Uterus (tissue), 4 donors: ENCODE measurements at places on chromosomes 7 and 10. TPM values are rescaled to one million over a fixed set of nuclear protein-coding genes. Genes with fewer than 3 reads are reported as not detected.
A peak's percentile ranks its signal among the peaks of the same experiment; 100 is the strongest.

DDC gene
- total RNA-seq: not detected

- no peaks in the 10 kb centered on the region for H3K27me3 ChIP-seq
- no peak overlapping the region for H3K4me3 ChIP-seq
- DNase-seq: no peak
- peaks cover 4% of the 10 kb centered on the region for H3K4me1 ChIP-seq
- no peaks in the 10 kb centered on the region for H3K36me3 ChIP-seq
- H3K27ac ChIP-seq: no peak overlapping the region
These were observed 438.8 kb upstream of the C7orf33 start for GRCh38 chr7:148151778-148152177.

OR2A5 gene
- total RNA-seq: not detected

DNA sequence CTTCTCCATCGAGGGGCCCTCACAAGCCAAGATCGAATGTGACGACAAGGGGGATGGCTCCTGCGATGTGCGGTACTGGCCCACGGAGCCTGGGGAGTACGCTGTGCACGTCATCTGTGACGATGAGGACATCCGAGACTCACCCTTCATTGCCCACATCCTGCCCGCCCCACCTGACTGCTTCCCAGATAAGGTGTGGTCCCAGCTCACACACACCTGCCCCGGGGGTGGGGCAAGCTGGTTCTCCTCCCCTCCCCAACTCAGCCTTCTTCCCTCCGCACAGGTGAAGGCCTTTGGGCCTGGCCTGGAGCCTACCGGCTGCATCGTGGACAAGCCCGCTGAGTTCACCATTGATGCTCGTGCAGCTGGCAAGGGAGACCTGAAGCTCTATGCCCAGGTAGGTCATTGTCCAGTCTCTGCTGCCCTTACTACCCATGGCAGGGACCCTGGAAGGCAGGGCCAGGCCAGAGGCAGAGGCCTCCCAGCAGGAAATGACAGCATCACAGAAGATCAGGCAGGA is 11.0 kb downstream of the FLNC start:
- H3K4me1 ChIP-seq: peaks cover 3% of the 10 kb centered on the region
- no peak overlapping the region for H3K27ac ChIP-seq
- DNase-seq: no peak
- H3K36me3 ChIP-seq: no peaks in the 10 kb centered on the region

- no peak overlapping the region for H3K27ac ChIP-seq
- H3K4me3 ChIP-seq: no peak overlapping the region
- no peak for DNase-seq
- peaks cover 4% of the 10 kb centered on the region for H3K4me1 ChIP-seq
- H3K27me3 ChIP-seq: no peaks in the 10 kb centered on the region
- no peaks in the 10 kb centered on the region for H3K36me3 ChIP-seq
These were observed 464.1 kb downstream of the SUGCT start for GRCh38 chr7:40598915-40599314.

- peak overlapping the region; percentile 33 for H3K27ac ChIP-seq
- no peak for DNase-seq
- H3K4me1 ChIP-seq: no peaks in the 10 kb centered on the region
- H3K27me3 ChIP-seq: no peaks in the 10 kb centered on the region
These were observed 475.8 kb upstream of the FZD8 start for GRCh38 chr10:36117890-36118289.

GRCh38 chr7:29281782-29282541 is 87.4 kb downstream of the CHN2 start:
- peak; percentile 18 for DNase-seq
- H3K36me3 ChIP-seq: no peaks in the 10 kb centered on the region
- no peak overlapping the region for H3K4me3 ChIP-seq
- H3K4me1 ChIP-seq: no peaks in the 10 kb centered on the region
- H3K27ac ChIP-seq: no peak overlapping the region
- H3K27me3 ChIP-seq: no peaks in the 10 kb centered on the region

SLC16A9 gene
- total RNA-seq: 18.2 TPM

ITIH5 gene
- total RNA-seq: 24.3 TPM

GRCh38 chr7:17247357-17247756 is 51.1 kb upstream of the AHR start:
- no peaks in the 10 kb centered on the region for H3K4me1 ChIP-seq
- no peak for DNase-seq
- H3K4me3 ChIP-seq: no peak overlapping the region
- no peaks in the 10 kb centered on the region for H3K27me3 ChIP-seq

DNA sequence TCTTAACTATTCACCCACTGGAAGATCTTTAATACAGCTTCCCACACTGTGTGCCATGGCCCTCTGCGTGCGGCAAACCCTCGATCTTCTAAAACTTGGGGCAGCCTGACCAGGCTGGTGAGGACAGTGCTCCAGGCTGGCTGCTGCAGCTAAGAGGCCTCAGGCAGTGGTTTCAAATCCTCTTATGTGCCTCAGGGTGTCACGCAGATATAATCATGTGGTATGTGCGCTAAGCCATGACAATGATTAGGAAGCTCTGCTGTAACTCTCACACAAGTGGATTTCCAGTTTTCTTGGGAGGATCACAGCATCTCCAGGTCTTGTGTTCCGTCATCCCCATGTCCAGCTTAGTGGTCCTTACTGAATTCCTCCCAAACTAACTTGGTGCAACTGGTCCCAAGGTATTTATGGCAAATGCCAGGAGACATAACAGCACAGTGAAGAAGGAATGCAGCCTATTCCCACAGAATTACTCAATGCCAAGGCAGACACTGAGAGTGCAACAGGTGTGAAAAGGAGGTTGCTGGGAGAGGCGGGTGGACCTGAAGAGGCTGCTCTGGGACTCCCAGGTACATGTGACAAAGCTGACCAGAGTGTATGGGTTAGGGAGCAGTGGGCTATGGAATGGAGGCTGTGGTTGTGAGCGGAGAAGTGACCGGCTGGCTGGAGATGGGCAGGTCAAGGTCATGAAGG is 2.3 kb downstream of the HPS1 start:
- H3K27me3 ChIP-seq: no peaks in the 10 kb centered on the region
- no peak for DNase-seq
- H3K36me3 ChIP-seq: no peaks in the 10 kb centered on the region
- H3K4me3 ChIP-seq: no peak overlapping the region
- H3K27ac ChIP-seq: no peak overlapping the region

- H3K4me3 ChIP-seq: no peak overlapping the region
- no peak overlapping the region for H3K27ac ChIP-seq
- DNase-seq: no peak
- no peaks in the 10 kb centered on the region for H3K36me3 ChIP-seq
- no peaks in the 10 kb centered on the region for H3K4me1 ChIP-seq
These were observed 31.5 kb downstream of the SHTN1 start for GRCh38 chr10:116973371-116973905.

DNA sequence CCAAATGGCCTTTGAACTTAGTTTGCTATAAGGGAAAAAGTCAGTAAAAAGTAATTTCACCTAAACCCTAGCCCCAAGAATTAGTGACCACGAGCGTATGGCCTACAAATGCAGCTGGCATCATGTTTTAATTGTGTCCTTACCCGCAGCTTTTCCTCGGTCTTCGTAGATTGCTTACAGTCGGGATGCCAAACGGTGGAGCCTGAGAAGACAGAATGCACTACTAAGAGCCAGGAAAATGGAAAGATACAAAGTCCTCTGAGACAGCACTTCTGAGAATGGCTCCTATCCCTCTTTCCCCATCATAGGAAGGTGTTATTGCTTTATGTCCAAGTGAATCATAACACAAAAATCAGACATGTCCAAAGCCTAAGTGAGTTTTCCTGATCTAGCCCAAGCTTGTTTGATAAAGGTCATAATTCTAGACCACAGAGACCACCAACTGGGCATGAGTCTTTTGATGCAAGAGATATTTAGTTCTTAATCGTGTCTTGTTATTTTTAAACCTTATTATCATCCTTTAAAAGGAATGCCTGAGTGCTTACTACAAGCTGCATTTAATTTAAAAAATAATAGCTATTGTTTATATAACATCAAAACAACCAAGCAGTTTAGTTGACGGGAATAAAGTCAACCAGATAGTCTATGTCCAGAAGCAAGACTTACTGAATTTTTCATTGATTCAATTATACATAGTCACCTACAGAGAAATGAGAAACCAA is 83.7 kb upstream of the AFAP1L2 start:
- peak overlapping the region; percentile 77 for H3K27ac ChIP-seq
- H3K27me3 ChIP-seq: no peaks in the 10 kb centered on the region
- DNase-seq: no peak

GRCh38 chr7:98200364-98200763 is 10.9 kb upstream of the BHLHA15 start:
- H3K36me3 ChIP-seq: no peaks in the 10 kb centered on the region
- no peaks in the 10 kb centered on the region for H3K27me3 ChIP-seq
- H3K4me3 ChIP-seq: no peak overlapping the region
- no peak for DNase-seq
- no peak overlapping the region for H3K27ac ChIP-seq
- H3K4me1 ChIP-seq: no peaks in the 10 kb centered on the region

- no peak overlapping the region for H3K4me3 ChIP-seq
- peak overlapping the region; percentile 43 for H3K27ac ChIP-seq
- H3K27me3 ChIP-seq: no peaks in the 10 kb centered on the region
These were observed 45.3 kb downstream of the ZNRF2 start for GRCh38 chr7:30329716-30330115.

GRCh38 chr7:157122800-157123495 is 15.8 kb upstream of the UBE3C start:
- H3K27me3 ChIP-seq: no peaks in the 10 kb centered on the region
- H3K27ac ChIP-seq: no peak overlapping the region
- no peak for DNase-seq

DNA sequence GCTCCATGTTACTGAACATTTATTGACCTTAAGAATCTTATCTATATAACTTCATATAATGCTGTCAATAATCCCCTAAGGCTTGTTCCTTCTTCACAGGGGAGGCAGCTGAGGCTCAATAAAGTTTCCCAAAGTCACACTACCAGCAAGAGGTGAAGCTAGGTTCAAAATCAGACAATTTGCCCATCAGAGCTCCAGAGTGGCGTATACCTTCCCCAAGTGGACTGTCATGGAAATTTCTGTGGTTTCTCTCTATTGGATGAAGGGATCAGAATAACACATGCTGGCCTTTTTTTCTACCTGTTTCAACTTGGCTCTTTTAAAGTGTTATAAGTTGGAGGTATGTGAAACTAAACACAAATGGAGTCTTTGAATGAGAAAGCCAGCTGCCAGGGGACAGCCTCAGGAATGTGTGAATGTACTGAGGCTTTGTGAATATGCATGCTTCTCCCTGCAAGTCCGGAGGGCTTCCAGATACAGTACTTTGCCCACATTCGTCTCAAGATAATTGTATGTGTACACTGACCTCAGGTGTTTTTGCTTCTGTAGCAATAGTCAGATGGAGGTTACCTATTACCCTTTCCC is 656.3 kb upstream of the CELF2 start:
- DNase-seq: no peak
- H3K4me3 ChIP-seq: no peak overlapping the region
- H3K4me1 ChIP-seq: no peaks in the 10 kb centered on the region
- H3K27me3 ChIP-seq: no peaks in the 10 kb centered on the region

- H3K4me3 ChIP-seq: no peak overlapping the region
- H3K27me3 ChIP-seq: no peaks in the 10 kb centered on the region
- DNase-seq: no peak
These were observed 60.7 kb upstream of the SLC13A1 start for GRCh38 chr7:123260428-123260960.

GRCh38 chr10:3805201-3805790 is 20.3 kb upstream of the KLF6 start:
- no peak for DNase-seq
- H3K4me3 ChIP-seq: no peak overlapping the region
- H3K4me1 ChIP-seq: no peaks in the 10 kb centered on the region

DNA sequence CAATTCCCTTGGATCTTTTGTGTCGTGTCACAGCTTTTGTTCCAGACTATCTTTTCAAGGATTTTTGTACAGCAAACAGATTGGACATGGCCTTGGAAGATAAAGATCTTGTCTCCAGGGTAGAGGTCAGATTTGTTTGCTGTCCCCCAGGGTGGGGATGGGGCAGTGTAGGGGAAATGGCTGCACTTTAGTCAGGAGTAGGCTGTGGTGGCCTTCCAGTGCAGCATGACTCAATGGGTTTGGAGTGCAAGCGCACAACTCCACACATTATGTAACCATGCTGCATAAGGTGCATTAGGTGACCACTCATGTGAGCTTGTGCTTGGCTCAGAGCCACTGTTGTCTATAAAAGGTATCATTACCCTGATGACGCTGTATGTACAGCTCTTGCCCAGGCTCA is 23.9 kb upstream of the ADAMTS14 start:
- no peaks in the 10 kb centered on the region for H3K4me1 ChIP-seq
- H3K36me3 ChIP-seq: no peaks in the 10 kb centered on the region
- H3K27me3 ChIP-seq: no peaks in the 10 kb centered on the region
- H3K4me3 ChIP-seq: no peak overlapping the region
- no peak for DNase-seq

- H3K27ac ChIP-seq: peak overlapping the region; percentile 87
- no peak overlapping the region for H3K4me3 ChIP-seq
- H3K27me3 ChIP-seq: no peaks in the 10 kb centered on the region
- no peaks in the 10 kb centered on the region for H3K36me3 ChIP-seq
These were observed 2.6 kb upstream of the NEURL1 start for GRCh38 chr10:103490986-103491314.

DNA sequence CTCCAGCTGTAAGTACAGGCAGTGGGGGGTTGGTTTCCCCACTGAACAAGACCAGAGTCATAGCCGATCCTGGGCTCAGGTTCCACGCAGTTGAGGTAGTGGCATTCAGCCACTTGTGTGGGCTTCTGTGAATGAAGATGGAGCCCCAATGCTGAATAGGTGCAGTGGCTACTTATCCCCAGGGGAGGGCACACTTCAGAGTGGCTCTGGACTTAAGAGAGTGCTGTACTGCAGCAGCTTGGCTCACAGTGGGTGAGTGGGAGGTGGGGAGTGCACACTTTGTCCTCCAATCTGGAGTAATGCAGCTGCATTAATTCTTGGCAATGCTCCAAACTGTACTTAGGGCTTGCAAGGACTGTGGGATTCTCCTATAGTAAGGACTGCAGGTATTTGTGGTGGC is 81.9 kb downstream of the BUB3 start:
- no peaks in the 10 kb centered on the region for H3K36me3 ChIP-seq
- no peaks in the 10 kb centered on the region for H3K27me3 ChIP-seq
- no peak overlapping the region for H3K27ac ChIP-seq
- H3K4me3 ChIP-seq: no peak overlapping the region

GRCh38 chr10:128242641-128243040 is 116.4 kb upstream of the MKI67 start:
- no peak overlapping the region for H3K27ac ChIP-seq
- no peak overlapping the region for H3K4me3 ChIP-seq
- H3K36me3 ChIP-seq: no peaks in the 10 kb centered on the region
- H3K27me3 ChIP-seq: no peaks in the 10 kb centered on the region
- no peak for DNase-seq

GRCh38 chr7:32390210-32390609 is 100.0 kb downstream of the LSM5 start:
- no peak overlapping the region for H3K4me3 ChIP-seq
- H3K27me3 ChIP-seq: no peaks in the 10 kb centered on the region
- no peaks in the 10 kb centered on the region for H3K4me1 ChIP-seq
- DNase-seq: no peak

GRCh38 chr10:34348917-34349485 is 466.1 kb downstream of the PARD3 start:
- H3K27me3 ChIP-seq: no peaks in the 10 kb centered on the region
- DNase-seq: no peak
- H3K27ac ChIP-seq: no peak overlapping the region
- no peaks in the 10 kb centered on the region for H3K36me3 ChIP-seq
- no peak overlapping the region for H3K4me3 ChIP-seq
- peaks cover 4% of the 10 kb centered on the region for H3K4me1 ChIP-seq

NPC1L1 gene
- 0.49 TPM for total RNA-seq

GRCh38 chr10:14659626-14660196 is 115.0 kb downstream of the FAM107B start:
- H3K36me3 ChIP-seq: no peaks in the 10 kb centered on the region
- no peak for DNase-seq
- no peaks in the 10 kb centered on the region for H3K4me1 ChIP-seq

GRCh38 chr10:79547973-79548372 is 12.2 kb downstream of the SFTPA2 start:
- no peak overlapping the region for H3K4me3 ChIP-seq
- no peaks in the 10 kb centered on the region for H3K4me1 ChIP-seq
- H3K27me3 ChIP-seq: no peaks in the 10 kb centered on the region
- no peak overlapping the region for H3K27ac ChIP-seq
- no peak for DNase-seq
- H3K36me3 ChIP-seq: no peaks in the 10 kb centered on the region
